Thymus (tissue), 14 donors: ENCODE measurements at places on chromosomes 3 and 15.

- no peak for DNase-seq
- no peaks in the 10 kb centered on the region for H3K36me3 ChIP-seq
- no peaks in the 10 kb centered on the region for H3K27me3 ChIP-seq
- H3K27ac ChIP-seq: no peak overlapping the region
- H3K4me1 ChIP-seq: no peaks in the 10 kb centered on the region
Observed at GRCh38 chr3:63400246-63400860, 122.2 kb downstream of the SYNPR start.

- H3K4me1 ChIP-seq: no peaks in the 10 kb centered on the region
- H3K27me3 ChIP-seq: no peaks in the 10 kb centered on the region
- H3K36me3 ChIP-seq: peaks cover 3% of the 10 kb centered on the region
- H3K4me3 ChIP-seq: no peak overlapping the region
- H3K27ac ChIP-seq: no peak overlapping the region
Observed at GRCh38 chr3:11539677-11540076, 104.0 kb downstream of the VGLL4 start.

GRCh38 chr15:92092289-92093105 lies 239.0 kb downstream of the SLCO3A1 start:
- no peak for DNase-seq
- no peak overlapping the region for H3K4me3 ChIP-seq
- no peaks in the 10 kb centered on the region for H3K36me3 ChIP-seq
- no peaks in the 10 kb centered on the region for H3K27me3 ChIP-seq
- no peak overlapping the region for H3K27ac ChIP-seq
- no peaks in the 10 kb centered on the region for H3K4me1 ChIP-seq

- no peak for DNase-seq
- H3K36me3 ChIP-seq: no peaks in the 10 kb centered on the region
- peaks cover 72% of the 10 kb centered on the region for H3K4me1 ChIP-seq
Observed at GRCh38 chr3:196186651-196187573, 24.3 kb downstream of the ZDHHC19 start.

DNA sequence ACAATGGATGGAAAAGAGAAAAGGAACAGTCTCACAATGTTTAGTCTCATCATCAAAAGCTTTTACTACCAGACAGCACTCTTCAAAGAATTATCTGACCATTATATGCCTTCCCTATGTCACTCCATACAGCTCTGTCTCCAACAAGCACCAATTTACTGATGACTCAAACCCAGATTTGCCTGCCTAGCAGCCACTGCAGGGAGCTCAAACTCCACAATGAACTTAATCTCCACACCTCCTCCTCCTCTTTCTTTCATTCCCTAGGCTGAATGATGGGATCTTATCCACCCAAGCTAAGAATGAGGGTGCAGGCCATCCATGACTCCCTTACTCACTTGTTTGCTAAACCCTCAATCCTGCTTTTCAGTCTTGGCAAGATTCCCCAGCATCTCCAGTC lies 45.5 kb downstream of the NBEAL2 start:
- no peaks in the 10 kb centered on the region for H3K27me3 ChIP-seq

- H3K27ac ChIP-seq: no peak overlapping the region
- no peaks in the 10 kb centered on the region for H3K27me3 ChIP-seq
- H3K4me3 ChIP-seq: no peak overlapping the region
- no peaks in the 10 kb centered on the region for H3K36me3 ChIP-seq
- DNase-seq: no peak
Observed at GRCh38 chr3:114542359-114542758, 248.5 kb downstream of the TIGIT start.
